A172 (cell line): ENCODE measurements at places on chromosomes 16 and 17. TPM values are rescaled to one million over a fixed set of nuclear protein-coding genes. Genes with fewer than 3 reads are reported as not detected.

- peak; percentile 54 for DNase-seq
These were observed at the start of gene BCKDK for GRCh38 chr16:31108035-31108793. BCKDK (plus strand) TSS chr16:31108386; CDS start chr16:31109224, 838 bp downstream.

DNA sequence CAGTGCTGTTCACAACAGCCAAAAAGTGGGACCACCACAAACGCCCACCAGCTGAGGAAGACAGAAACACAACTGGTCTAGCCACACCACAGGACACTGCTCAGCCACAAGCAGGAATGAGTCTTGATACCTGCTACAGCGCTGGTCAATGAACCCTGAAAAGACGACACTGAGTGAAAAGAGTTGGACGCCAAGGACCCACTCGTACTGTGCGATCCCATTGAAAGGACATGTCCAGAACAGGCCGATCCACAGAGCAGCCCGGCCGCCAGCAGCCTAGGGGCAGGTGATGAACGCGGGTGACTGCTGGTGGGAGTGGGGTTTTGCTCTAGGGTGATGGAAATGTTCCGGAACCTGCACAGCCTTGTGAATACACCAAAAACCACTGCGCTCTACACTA lies 10.6 kb upstream of the SLC38A8 start:
- no peak for DNase-seq

DNA sequence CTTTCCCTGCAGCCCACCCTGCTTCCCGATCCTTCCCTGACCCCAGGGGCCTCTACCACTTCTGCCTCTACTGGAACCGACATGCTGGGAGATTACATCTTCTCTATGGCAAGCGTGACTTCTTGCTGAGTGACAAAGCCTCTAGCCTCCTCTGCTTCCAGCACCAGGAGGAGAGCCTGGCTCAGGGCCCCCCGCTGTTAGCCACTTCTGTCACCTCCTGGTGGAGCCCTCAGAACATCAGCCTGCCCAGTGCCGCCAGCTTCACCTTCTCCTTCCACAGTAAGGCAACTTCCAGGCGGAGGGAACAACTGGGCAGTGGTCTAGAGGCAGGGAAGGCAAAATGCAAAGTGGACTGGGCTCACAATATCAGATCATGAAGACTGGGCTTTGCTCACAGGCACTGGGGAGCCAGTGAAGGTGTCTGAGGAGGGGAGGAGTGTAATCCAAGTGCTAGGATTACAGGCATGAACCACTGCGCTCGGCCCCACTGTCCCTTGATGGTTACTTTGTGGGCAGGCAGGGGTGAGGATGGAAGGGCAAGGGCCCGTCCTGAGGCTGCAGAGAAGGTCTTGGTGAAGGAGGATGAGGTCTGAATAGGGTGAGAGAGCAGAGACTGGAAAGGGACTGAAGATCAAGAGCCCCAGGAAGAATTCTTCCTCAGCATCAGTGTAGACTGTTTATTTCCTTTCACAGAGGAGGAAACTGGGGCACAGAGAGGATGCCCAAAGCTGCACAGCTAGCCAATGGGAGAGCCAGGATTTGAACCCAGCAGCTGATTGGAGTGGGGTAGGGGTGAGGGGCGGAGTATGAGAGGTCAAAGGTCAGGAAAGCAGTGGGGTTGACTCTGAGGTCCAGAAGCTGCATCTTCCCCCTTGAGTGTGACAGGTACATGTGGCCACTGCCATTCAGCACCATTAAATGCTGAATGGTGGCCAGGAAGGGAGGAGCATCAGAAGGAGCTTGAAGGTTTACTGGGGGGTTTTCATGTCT lies 16.5 kb upstream of the ADGRG3 start:
- DNase-seq = no peak

DNA sequence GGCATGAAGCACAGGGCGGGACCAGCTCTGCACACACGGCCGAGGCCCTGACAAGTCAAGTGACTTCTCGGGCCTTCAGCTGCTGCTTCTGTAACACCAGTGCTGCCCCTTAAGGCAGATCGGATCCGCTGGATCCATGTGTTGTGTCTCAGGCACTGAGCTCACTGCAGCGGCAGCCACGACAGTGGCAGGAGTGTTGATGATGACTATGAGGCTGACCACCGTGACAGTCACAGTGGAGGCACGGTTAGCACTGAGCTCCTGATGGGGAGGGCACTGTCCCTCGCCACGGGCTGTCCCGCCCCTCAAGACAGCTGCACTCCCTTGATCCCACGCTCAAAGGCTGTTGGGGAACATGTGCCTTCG lies 29.4 kb downstream of the PEMT start:
- no peak for DNase-seq

- no peak for DNase-seq
These were observed 4.4 kb downstream of the TP53I13 start for GRCh38 chr17:29572691-29573557.

DNA sequence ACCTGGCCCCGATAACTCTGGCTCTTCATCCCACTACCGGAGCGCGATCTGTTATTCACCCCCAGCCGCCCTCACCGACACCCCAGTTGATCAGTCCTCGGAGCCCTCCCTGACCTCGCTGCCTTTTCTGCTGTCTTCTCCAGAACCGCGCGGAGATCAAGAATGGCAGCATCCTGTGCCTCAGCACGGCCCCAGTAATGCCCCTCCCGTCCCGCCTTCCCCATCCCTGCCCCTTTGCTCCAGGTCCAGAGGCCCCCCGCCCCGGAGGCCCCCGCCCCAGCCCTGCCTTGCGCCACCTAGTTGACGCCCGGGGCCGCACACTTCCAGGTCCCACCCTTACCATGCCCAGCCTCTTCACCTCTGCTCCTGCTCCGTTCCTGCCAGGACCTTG lies 872 bp downstream of the ELMO3 start:
- no peak for DNase-seq

- no peak for DNase-seq
These were observed 11.3 kb downstream of the TMC6 start for GRCh38 chr17:78117027-78117981.

DNA sequence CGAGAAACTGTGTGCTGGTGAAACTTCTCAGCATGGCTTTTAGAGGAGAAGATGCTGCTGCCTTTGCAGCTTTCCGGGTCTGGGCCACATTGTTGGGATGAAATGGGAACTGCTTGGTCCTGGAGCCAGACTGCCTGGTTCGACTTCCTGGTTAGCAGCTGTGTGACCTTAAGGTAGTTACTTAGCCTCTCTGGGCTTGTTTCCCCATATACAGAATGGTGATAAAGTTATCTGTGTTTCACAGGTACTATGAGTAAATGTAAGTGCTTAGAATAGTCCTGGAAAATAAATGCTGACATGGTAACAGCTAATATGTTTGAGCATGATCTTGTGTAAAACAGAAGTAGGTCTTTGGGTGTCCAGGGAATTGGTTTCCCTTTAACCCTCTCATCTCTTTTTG lies 26.3 kb downstream of the AKAP1 start:
- no peak for DNase-seq

- no peak for DNase-seq
These were observed 157.5 kb downstream of the HS3ST2 start for GRCh38 chr16:22971346-22971924.

DNA sequence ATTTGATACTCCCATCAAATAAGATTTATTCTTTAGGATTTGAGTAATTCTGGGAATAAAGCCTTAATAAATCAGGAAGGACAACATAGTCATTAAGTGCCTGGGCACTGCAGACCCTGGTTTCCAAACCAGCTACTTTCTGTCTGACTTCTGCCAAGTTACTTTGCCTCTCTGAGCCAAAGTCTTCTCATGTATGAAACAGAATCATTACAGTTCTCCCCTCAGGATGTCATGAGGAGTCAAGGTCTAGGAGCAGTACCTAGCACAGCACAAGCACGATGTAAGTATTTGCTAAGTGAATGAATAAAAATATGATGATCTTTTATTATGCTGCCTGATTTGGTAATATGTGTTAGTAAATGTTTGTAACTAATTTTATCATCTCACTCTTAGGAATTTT lies 30.4 kb upstream of the HEATR6 start:
- DNase-seq = no peak

DNA sequence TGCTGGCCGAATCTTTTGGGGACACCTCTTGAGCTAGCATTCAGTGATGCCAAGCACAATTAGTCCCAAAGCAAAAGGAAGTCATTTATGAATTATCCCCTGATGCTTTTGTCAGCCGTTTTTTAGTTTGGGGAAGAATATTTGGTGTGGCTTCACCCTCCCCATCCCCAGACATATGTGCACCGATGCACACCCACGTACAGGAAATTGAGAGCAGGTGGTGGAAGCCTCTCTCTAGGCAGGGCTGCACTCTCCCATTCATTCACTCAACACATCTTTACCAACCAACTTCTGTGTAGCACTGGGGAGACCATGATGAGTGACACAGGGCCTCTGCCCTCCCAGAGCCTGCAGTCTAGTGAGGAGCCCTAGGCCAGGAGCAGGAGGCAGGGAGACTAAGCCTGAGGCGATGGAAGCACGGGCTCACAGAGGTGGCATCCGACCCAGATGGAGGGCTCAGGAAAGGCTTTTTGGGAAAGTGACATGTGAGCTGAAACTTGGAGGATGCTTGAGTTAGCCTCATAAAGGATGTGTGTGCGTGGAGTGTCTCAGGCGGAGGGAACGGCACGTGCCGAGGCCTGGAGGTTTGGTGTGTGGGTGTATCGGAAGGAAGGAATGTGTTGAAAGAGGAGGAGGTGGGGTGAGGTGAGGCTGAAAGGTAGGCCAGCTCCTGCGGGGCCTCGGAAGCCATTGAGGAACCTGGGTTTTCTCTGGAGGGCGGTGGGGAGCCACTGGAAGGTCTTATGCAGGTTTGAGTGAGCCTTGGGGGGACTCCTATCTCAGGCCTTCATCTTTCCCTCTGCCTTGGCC lies 43.8 kb downstream of the PSME3IP1 start:
- DNase-seq = no peak

DNA sequence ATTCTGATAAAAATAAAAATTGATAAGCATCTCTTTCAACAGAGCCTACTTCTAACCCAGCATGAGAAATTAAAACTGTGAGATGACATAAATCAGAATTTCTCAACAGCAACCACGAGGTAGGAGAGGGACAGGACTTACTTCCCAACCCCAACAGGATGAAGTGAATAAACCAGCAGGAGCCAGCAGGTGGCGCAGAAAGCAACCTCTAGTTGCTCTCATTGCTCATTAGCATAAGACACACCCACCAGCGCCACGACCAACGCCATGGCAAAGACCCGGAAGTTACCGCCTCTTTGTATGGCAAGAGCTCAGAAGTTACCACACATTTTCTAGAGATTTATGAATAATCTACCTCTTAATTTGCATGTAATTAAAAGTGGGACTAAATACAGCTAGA lies 189.4 kb upstream of the CDH8 start:
- peak; percentile 93 for DNase-seq

DNA sequence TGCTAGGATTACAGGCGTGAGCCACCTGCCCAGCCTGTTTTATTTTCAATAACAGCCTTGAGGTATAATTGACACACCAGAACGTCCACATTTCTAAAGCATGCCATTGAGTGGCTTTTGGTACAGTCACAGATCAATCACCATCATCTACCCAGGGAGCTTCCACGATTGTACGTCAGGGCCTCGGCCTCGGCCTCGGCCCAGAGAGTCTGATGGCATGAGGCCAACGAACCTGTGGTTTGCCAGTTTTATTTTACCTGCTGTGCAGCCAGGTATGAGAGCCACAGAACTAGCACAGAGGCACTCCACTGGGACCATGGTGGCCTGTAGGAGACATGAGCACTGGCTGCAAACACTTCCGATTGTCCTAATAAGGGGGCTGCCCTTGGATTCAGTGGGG lies 8.3 kb downstream of the UBALD1 start:
- DNase-seq = no peak

GRCh38 chr16:21233521-21234150 lies at the start of gene ANKS4B:
ANKS4B (plus strand) TSS chr16:21233699; CDS start chr16:21233738, 39 bp downstream.
- no peak for DNase-seq

GRCh38 chr16:50235581-50235980 lies 30.8 kb upstream of the ADCY7 start:
- peak; percentile 39 for DNase-seq

GRCh38 chr17:61159221-61159814 lies 240.3 kb upstream of the TBX2 start:
- DNase-seq = peak; percentile 6

GRCh38 chr16:75495076-75495674 lies at the start of gene CHST6:
CHST6 (minus strand) TSS chr16:75495441; CDS start chr16:75479828, 15,613 bp downstream.
- DNase-seq = no peak

- DNase-seq = no peak
These were observed 105.8 kb upstream of the SDK2 start for GRCh38 chr17:73749928-73750605.

GRCh38 chr17:64005734-64006167 lies 7.6 kb downstream of the PRR29 start:
- DNase-seq = peak; percentile 61

GRCh38 chr16:86314402-86315025 lies 195.8 kb upstream of the FOXF1 start:
- DNase-seq = no peak

- no peak for DNase-seq
These were observed 1.0 kb upstream of the ALG1 start for GRCh38 chr16:5070431-5071186.

The ZKSCAN2 gene
- total RNA-seq = 2.7 and 4.3 TPM in 2 replicates

The KRTAP9-8 gene
- not detected in 2 replicates for total RNA-seq

The CDRT15L2 gene
- not detected in 2 replicates for total RNA-seq

The MGAT5B gene
- 11.7 and 16.7 TPM in 2 replicates for total RNA-seq

The OTOA gene
- total RNA-seq = 0.09 TPM in 1 of 2 replicates, not detected in the other

The NAGS gene
- total RNA-seq = 1.1 and 1.4 TPM in 2 replicates

The ARRB2 gene
- total RNA-seq = 6.7 and 12.3 TPM in 2 replicates

The C1QL1 gene
- 22.9 and 28.2 TPM in 2 replicates for total RNA-seq

The MYO15A gene
- total RNA-seq = 0.02 and 0.09 TPM in 2 replicates

The EFCAB5 gene
- not detected in 2 replicates for total RNA-seq

The CDK3 gene
- 5.7 and 7.6 TPM in 2 replicates for total RNA-seq

The ENPP7 gene
- total RNA-seq = not detected in 2 replicates

The PYY gene
- not detected in 2 replicates for total RNA-seq

The WFIKKN1 gene
- 0.24 TPM in 1 of 2 replicates, not detected in the other for total RNA-seq
